ENCODE measurements at places on chromosomes 1 and 21. TPM values are rescaled to one million over a fixed set of nuclear protein-coding genes. Genes with fewer than 3 reads are reported as not detected.

Gene CLCNKA
- under 0.01 TPM for total RNA-seq

Gene TRIM67
- 0.09 TPM for total RNA-seq

Gene SAMD11
- 11.7 TPM for total RNA-seq

Gene NBPF11
- total RNA-seq, result 3.0 TPM

Gene C1orf94
- not detected for total RNA-seq

Gene CTSS
- total RNA-seq, result 0.85 TPM

Gene PIK3R3
- total RNA-seq, result 2.0 TPM

Gene CFAP298
- 15.2 TPM for total RNA-seq

Gene HRNR
- not detected for total RNA-seq

Gene NEGR1
- total RNA-seq, result 9.2 TPM

Gene C8B
- not detected for total RNA-seq

Gene TMEM50A
- 82.7 TPM for total RNA-seq

Gene ZNF281
- 9.6 TPM for total RNA-seq

Gene PLA2G5
- total RNA-seq, result 7.5 TPM

Gene DENND2C
- 5.7 TPM for total RNA-seq

Gene ASAP3
- total RNA-seq, result 67.4 TPM

Gene ANKRD65
- 0.35 TPM for total RNA-seq

Gene CLDN17
- total RNA-seq, result not detected

Gene FMO2
- total RNA-seq, result 3.0 TPM

Gene GSTM5
- total RNA-seq, result 3.7 TPM

Gene NEK2
- 1.4 TPM for total RNA-seq

Gene CELA3B
- not detected for total RNA-seq

Gene CGN
- under 0.01 TPM for total RNA-seq

Gene VWA5B1
- not detected for total RNA-seq

Gene TMEM63A
- 11.2 TPM for total RNA-seq

Gene HEYL
- total RNA-seq, result 0.85 TPM

Gene KCNJ9
- not detected for total RNA-seq

Gene HPDL
- total RNA-seq, result 2.8 TPM

Gene GBP3
- total RNA-seq, result 18.3 TPM

Gene CHIA
- total RNA-seq, result not detected

Gene MXRA8
- total RNA-seq, result 672 TPM

Gene ZNF648
- total RNA-seq, result not detected

Measured in pericardium fibroblast (primary cell).